ENCODE measurements at places on chromosomes 1 and 21. TPM values are rescaled to one million over a fixed set of nuclear protein-coding genes. Genes with fewer than 3 reads are reported as not detected.

DNA sequence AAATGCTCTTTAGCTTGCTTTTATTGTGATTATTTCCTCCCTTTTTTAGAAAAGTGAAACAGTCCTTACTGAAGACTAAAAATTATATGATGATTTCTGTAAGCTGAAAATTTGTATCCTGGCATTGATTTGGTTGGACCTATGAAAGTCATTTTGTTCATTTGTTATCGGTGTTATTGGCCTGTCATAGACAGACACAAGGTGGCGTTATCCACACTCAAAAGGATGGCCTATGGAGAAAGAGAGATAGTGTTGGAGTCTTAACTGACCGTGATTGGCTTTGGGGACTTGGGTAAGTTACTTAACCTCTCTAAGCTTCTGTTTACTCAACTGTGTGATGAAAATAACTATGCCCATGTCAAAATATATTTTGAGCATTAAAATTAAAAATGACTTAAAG is 203.6 kb upstream of the CHODL start:
- DNase-seq, result no peak

DNA sequence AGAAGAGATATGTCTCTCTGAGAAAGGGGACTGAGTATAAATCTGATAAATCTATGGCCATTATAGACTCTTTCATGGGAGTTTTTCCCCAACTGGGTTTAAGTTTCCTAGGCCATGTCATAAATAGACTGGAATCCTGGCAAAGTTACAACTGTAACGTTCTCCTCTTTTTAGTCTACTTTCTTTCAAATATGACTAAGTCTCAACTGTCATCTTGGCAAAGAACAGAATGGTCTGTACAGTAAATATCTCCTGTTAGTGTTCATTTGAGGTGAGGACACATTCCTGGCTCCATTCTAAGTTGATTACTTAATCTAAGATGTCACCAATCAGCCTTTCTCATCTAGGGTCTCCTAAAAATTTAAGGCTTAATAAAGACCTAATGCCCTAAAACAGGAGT is 300.5 kb downstream of the BRINP2 start:
- DNase-seq, result no peak

GRCh38 chr1:209626346-209627026 is 25.7 kb downstream of the LAMB3 start:
- DNase-seq, result peak; percentile 60

DNA sequence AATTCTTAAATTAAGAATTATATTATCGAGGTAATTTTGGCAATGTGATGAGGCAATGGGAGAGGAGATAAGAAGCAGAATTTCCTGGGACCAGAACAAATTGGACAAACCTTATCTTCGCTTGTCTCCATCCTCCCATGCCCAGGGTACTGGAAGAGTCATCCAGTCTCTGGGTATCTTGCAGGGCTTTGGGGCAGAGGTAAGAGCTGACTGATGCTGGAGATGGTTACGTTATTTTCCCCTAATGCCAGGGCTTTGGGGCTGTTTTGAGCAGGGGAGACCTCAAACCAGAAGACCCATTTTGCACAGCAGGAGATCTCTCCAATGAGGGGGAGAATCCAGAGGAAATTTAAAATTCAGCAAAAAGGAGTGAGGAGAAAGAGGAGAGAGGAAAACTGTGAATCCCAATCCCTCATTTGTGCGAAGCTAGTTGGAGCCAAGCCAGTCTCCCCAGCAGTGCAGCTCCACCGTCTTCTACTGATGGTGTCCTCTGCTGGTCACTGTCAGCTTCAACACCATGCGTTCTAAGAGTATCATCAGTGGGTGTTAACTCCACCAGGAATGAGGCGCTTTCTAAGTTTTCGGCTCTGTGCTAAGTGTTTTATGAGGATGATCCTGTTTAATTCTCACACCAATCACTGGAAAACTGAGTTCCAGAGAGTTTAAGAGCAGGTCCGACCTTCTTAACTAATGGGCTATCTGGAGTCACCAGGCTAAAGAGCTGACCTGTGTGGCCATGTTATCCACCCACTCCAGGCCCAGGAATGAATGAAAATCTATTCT is 86.8 kb upstream of the CD34 start:
- no peak for DNase-seq

DNA sequence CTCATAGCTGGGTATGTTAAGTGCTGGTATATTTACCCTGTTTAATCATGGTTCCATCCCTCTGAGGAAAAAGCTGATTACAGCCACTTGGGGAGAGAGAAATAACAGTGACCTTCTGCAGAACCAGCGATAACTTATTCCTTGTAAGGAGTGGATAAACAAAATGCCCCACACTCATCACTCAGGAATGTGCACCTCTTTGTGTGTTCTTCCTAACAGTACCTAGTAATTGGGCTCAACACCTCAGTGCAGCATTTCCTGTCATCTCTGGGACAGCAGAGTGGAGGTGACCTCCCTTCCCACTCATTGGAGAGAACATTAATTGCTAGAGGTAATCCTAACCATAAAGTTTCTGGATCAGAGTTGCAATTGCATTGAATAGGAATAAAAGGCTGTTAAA is 112.5 kb upstream of the F3 start:
- DNase-seq, result no peak

GRCh38 chr1:36099681-36100341 is 11.1 kb downstream of the ADPRS start:
- DNase-seq, result peak; percentile 90

- DNase-seq, result no peak
Observed at GRCh38 chr1:218294546-218294945, 9.5 kb downstream of the RRP15 start.

- no peak for DNase-seq
Observed at GRCh38 chr21:21530680-21531079, 532.5 kb downstream of the NCAM2 start.

Gene RBM11
- total RNA-seq, result 1.8 TPM

DNA sequence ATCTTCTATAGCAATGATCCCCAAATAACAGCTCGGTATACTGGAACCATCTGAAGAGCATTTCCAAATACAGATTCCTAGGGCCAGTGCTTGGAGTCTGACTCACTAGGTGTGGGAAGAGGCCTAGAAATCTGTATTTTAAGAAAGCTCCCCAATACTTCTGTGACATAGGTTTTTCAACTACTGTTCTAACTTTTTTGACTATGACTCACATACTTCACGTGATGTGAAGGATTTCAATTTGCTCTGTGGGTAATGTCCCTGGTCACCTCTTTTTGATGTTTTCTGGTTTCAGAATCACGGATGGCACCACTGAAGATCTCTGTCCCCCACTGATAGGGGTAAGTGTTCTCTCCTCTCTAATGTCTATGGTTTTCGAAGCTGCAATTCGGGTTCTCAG is 11.0 kb downstream of the ORC1 start:
- no peak for DNase-seq

DNA sequence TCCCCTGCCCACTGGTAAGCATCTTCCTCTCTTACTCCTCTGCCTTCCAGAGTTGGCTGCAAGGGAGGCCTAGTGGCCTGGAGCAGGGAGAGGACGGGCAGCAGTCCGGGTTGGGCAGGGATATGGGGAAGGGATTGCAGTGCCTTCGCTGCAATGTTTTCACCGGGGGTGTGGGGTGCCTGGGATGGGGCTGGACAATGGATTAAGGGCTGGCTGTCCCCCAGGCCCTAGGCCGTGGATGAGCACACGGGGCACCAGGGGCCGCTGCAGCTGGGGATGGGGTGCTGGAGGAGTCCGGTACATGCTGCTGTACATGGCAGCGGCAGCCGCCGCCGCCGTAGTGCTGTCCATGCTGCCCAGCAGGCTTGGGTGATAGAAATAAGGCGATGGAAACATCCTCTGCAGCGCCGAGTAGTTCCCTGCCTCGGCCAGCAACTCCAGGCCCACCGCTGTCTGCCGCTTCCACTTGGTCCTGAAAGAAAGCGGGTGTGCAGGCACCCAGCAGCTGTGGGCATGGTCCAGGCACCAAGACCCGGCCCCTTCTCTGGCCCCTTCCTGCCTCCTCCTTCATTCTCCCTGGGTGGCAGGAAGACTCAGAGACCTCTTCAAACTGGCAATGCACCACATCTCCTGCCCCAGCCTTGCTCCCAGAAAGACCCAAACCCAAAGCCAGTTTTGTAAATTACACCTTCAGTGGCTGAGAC is 4.8 kb downstream of the BARHL2 start:
- peak; percentile 54 for DNase-seq

DNA sequence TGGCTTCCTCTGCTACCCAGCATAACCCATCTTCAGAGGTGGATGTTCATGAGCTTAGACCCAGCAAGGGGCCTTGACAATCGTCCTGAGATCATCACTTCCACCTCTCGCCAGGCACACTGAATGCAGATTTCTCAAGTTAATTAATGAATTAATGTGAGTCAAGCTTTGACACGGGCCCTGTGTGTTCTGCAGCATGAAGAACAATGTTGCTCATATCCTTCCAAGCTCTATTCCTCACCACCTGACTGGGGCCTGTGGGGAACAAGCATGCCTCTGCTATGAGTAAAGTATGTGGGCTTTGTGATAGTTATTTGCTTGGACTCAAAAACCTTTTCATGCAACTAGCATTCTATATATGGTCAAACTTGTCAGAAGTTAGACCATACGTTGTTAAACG is 122.0 kb downstream of the SEC16B start:
- DNase-seq, result no peak

Gene PSMG1
- 22.5 TPM for total RNA-seq

DNA sequence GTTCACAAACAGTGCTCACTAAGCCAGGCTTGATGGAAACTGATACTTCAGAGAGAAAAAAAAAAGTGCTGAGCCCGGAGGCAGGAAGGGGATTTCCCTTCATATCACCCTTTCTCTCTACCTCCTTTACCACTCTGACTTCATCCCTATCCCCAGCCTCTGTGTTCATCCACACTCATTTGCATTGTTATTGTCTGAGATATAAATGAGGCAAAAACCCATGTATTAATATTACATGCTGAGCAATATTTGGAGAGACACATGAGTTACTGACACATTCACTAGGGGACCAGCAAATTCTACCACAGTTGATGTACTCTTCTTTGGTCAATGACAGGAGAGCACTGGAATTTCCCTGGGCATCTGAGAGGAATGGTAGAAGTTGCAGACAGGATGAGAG is 175.8 kb downstream of the TNFSF18 start:
- DNase-seq, result no peak

DNA sequence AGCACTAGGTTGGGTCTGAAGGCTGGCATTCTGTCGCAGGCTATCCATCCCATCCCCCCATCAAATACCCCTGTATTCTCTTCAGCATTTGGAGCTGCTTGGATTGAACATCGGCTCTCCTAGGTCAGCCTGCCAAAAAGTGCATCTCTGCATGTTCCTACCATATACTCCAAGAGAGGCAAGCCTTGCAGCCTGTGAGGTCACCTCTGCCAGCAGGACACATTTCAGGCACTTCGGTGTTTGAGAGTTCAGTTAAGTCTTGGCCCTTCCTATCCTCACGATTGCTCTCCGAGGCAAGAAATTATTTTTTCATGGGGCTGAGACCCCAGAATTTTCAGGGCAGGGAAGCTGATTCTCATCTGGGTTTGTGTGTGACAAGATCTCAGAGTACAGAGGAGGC is 2.6 kb downstream of the GPR25 start:
- no peak for DNase-seq

Gene PLA2G4A
- 2.1 TPM for total RNA-seq

DNA sequence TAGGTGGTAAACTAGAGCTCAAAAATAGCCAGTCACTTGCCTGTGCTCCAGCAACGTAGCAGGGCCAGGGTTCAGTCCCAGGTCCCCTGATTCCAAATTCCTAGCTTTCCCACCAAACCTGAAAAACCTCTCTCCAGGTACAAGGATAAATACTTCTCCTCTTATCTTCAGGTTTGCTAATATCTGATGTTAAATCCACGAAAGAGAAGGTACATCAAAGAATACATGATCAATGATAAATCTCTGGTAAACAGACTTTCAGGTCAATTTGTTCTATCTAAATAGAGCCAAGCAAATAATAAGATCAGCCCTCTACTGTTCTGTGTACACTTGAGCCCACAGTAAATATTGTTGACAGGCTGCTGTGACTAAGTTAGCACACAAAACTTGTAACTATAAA is 52.1 kb upstream of the AKT3 start:
- DNase-seq, result no peak

DNA sequence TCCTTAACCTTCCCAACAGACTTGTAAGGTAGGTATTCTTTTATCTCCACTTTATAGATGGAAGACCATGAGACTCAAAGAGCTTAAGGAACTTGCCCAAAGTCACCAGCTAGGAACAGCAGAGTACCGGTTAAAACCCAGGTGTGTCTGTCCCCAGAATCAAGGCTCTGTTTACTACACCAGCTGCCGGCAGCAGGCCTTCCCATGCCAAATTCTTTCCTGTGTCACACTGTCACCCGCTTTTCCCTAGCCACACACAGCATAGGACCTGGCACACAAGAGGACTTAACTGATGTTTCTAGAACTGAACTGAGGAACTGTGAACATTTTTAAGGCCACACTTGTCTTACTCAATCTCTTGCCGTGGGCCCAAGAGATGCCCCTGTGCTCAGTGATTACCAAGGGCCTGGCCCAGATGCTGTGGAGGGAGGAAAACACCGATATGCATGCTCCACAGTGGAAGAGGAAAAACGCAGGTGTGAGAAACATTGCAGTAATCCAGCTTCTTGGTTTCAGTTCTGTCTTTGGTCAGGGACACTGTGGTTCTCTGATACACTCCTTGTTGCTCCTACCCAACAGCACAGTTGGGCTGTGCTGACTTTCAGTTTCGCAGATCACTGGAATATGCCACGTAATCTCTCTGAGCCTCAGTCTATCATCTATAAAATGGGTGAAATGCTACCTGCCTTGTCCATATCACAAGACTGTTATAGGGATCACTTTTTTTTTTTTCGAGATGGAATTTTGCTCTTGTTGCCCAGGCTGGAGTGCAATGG is 13.9 kb upstream of the LY9 start:
- DNase-seq, result no peak

DNA sequence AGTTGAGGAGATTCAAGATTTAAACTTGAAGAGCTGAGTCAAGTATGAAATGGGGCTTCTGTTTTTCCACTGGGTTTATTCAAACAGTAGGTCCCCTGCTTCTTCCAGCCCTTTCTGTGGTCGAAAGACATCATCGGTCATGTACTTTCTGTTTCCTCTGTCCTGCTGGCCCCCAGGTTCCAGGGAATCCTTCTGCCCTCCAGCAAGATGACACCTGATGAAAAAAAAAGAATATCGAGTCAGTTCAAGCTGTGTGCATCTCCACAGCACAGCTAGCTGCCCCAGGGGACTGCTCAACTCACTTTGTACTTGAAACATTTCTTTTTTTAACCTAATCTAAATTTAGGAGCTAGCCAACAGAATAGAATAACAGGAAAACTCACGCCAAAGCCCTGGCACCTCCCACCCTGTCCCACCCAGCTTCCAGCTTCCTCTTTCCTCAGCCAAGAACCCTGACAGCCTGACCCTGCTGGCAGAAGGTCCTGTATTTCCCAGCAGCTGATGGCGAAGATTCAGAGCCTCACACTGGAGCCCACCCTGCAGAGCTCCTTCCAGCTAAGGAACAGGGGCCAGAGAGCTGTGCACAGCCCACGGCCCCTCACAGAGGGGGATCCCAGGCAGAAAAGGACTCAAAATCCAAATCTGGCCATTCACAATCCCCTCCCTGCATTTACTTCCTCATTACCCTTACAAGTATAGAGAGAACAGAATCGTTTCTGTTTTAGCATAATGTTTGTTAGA is 176.5 kb downstream of the PSMG1 start:
- DNase-seq, result peak; percentile 73

- DNase-seq, result no peak
Observed at GRCh38 chr21:32185103-32185502, 93.7 kb downstream of the MIS18A start.

All from upper lobe of left lung (tissue), 6 donors.